ENCODE measurements at places on chromosomes 3 and 15.

DNA sequence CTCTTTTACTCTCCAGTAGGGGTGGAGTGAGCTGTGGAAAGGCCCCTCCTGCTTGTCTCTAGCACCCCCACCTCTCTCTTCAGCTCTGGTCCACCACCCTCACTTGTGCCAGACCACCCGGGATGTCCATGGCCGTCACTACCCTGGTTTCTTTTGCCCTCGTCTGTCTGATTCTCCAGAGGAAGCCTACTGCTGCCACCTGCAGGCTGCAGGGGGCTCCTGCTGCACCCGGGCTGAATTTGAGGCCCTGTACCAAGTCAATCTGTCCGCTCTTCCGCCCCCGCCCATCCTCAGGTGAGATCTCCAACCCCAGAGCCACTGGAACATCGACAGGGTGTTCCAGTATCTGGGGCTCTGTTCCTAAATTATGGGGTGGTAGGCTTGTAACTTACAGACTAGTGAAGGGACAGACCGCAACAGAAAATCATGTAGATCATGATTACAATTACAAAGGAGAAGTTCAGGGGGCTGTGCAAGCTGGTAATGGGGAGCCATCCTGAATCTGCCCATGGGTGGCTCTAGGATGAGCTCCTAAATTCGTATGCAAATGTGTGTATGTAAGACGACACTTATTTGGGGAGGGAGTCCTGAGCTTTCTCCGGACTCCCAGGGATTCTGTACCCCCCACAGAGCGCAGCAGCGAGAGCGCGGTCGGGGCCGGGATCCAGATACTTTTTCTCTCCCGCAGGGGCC is 683 bp upstream of the UNC45A start:
- peak; percentile 60 for DNase-seq

GRCh38 chr3:141853629-141854168 is 22.7 kb upstream of the ATP1B3 start:
- no peak for DNase-seq

DNA sequence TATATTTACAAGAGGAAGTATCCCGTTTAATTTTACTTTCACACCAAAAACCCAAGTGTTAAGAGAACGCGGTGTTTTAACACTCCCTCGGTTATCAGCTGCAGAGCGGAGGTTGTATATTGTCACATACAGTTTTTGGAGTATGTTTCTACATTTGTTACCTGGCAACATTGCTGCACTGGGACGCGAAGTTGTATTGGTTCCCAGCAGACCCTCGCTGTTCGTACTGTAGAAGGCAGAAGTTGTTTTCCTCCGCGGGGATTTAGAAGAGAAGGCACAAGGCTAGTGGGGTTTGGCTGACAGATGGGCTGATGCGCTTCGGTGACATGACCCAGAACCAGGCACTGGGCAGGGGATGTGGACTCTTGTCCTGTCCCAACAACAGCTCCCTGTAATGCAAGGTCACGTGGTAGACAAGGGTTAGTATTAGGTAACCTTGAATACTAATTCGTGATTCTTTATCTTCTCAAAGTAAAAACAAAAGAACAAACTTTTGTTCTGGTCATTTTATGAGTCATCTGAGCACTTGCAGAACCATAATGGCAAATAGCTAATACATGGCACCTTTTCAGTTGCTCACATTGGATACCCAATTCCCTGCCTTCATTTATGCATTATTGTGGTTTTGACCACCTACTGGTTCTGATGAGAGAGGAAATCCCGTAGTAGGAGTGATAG is 230.4 kb upstream of the BHLHE40 start:
- no peak for DNase-seq

- DNase-seq: no peak
Measured at GRCh38 chr3:157027861-157028745, 131.8 kb downstream of the CCNL1 start.

GRCh38 chr3:179544981-179545645 is 17.6 kb upstream of the ACTL6A start:
- no peak for DNase-seq

DNA sequence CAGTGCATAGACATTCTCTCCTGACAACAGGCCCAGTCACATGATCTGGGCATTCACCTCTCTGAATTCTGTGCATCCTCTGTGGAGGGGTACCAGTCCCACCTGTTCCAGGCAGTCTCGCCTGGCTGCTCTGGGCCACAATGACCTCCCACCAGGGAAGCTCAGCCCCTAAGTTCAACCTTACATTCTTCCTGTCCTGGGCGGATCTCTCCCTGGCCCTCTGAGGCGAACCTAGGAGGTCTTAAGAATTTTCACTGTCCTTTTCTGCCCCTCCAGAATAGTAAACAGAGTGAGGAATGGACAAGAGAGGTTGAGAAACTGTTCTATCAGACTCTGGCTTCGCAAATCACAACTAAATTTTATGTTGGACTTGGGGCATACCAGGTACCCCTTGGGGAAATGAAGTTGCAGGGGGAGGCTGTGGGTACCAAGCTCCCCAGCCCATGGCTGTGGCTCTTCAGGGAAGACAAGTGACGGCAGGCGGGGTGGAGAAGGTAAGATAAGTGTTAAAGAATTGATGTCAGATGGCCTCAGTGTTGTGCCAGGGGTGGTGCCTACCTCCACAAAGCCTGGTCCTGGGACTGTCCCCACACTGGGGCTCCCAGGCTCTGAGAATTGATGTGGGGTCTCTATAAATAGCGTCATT is 5.3 kb downstream of the SCN5A start:
- no peak for DNase-seq

DNA sequence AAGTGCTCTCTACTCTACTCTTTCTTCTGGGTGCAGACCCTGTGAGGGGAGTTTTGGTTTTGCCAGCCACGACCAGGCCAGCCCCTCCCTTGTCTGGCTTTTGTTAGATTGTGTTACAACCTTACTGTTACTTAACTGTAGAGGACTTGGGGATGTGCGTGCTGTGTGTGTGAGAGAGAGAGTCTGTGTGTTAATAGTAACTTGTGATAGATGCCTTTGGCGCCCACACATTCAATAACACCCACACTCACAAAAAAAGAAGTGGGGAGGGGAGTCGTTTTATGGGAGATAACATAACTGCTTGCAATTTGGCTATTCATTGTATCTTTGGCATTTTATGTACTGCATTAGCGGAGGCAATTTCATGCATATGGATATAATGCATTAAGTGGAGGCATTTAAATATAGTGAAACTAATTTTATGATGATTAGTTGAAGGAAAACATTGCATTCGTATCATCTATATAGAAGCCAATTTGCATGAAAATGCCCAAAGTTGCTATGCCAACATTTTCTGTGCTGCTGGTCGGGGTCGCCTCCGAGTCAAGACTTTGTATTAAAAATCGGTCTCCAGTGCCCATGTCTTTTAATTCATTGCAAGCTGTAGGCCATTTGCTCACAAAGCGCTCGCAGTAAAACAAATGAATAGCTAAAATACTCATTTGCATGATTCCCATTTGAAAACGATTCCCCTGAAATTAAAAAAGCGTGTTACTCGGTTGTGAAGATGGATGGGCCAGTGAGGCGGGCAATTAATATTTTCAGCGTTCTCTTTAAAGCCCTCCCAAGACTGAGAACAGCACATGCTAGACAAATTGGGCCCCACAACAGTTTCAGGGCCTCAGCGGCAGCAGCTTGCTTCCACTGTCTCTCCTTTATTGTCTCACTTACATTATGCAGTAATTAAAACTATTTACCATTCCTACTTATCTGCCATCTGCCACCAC is 158.5 kb upstream of the SMAD3 start:
- DNase-seq: no peak

DNA sequence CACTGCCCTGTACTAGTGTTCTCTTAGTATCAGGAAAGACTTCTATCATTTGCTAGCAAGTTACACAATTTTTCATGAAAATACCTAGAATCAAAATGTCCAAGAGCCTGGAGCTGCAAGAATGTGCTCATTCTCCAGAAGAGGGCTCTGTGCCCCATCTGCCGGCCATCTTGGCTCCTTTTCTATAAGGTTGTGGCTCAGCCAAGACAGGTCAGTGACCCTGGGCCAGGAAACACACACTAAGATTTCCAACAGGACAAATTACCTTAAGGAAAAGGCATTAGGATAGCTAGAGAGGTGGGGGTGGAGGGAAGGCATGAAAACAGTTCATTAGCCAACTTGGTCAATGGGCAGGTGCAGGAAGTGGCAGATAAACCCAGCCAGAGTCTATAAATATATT is 20.7 kb downstream of the TIMP4 start:
- DNase-seq: no peak

DNA sequence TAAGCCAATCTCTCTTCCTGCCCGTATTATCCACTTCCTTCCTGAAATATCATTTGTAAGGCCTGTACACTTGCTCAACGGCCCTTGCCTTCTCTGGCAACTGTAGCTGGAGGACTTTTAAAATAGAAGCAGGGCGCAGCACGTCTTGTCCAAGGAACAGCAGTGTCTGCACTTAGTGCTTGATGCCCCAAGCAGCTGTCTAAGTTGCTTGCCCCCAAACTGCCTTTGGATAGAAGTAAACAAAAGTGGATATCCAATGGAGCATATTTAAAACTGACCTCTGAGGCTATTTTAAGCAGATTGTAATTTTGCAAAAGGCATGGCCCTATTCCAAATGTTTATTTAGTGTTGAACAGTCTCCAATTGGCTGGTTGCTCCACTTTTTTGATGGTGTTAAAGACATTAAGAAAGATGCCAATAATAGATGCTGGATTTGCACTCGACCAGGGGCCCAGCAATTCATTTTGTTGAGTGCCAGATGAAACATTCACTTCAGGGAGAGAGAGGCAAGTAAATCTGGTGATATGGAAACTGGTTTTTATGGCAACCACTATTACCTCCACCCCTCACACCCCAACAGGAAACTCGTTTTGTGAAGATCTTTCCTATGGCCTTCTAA is 526.8 kb upstream of the TBL1XR1 start:
- DNase-seq: no peak

DNA sequence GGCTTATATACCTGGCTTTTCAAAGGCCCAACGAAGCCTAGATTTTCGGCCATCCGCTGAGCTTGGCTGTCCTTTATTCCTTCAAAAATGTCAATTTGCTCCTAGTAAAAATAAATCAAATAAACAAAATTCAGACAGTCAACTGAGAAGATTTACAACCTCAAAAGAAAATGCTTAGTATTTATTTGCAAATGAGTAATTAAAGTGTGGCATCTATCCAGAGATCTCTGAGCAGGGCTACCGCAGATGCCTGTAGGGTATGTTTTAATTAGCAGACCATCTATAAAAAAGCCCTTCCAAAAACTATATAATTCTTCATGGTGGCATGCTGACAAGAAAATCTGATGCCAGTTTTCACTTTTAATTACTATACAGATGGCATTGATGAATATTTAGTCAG is 136.2 kb downstream of the SUCLG2 start:
- DNase-seq: no peak

DNA sequence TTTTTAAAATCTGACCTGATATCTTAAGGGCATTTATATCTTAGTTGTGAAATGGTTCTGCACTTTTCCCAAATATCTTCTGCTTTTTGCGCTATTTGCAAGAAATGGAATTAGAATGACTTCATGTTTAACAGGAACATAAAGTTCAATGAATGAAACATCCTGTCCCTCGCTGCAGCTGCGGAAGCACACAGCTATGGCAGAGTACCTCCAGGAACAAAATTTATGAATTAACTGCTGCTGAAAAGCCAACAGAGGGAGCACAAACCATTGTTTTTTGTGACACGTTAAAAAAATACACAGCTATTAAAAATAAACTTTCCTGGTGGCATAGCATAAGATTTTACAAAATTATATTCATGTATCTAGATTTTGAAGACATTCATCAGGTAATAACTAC is 404.4 kb upstream of the MDFIC2 start:
- no peak for DNase-seq

- DNase-seq: no peak
Measured at GRCh38 chr15:82648257-82649103, 1.3 kb upstream of the CPEB1 start.

- no peak for DNase-seq
Measured at GRCh38 chr15:42148808-42149492, 7.5 kb downstream of the PLA2G4F start.

DNA sequence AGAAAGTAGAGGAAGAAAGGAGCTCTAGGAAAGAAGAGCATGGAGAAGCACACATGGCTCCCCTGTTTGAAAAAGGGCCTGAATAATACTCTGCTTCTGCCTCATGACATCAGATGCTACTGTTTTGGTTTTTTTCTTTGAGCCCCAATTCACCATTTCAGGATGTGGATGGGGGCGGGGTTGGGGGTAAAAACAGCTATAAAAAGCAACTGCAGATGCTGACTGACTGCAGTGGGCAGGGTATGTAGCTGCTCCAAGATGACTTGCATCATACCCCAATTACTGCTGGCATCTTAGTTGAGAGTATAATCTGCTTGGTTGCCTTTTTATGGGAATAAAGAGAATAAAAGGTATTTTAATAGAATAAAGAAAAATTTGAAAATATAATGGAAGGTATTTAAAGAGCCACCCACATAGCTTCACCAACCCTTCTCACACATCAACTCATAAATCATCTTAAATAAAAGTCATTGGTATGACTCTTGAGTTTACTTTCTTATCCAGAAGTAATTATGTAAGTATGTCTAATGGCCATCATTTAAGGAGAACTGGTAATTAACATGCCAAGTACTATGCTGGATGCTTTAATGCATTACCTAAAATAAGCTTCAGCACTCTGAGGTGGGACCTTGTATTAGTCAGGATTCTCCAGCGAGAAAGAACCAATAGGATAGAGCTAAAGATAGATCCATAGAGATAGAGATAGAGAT is 36.4 kb upstream of the TMEM45A start:
- DNase-seq: no peak

DNA sequence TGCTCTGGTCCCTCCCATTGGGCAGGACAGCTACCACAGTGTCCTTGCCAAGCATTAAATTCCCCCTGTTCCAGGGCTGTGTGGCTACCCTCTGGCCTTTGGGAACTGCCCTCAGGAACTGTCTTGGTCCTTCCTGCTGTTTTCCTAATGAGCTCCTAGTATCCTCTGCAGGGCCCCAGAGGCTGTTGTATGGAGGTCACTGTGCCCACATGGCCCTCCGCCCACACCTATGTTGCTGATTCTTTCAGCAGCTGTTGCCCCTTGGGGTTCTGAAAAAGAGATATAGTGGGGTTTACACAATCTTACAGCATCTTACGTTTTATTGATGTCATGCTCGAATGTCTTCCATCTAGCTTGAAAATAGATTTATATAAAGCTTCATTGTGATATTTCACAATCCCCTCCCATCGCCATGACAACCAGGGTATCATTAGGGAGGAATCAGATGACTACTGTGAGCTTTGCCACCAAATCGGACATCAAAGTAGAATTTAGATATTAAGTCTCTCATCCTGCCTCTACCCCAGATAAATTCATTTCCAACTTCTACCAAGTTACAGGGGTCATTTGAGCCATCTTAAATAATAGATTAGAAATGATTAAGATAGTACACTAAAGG is 97.1 kb upstream of the NR2E3 start:
- DNase-seq: no peak

DNA sequence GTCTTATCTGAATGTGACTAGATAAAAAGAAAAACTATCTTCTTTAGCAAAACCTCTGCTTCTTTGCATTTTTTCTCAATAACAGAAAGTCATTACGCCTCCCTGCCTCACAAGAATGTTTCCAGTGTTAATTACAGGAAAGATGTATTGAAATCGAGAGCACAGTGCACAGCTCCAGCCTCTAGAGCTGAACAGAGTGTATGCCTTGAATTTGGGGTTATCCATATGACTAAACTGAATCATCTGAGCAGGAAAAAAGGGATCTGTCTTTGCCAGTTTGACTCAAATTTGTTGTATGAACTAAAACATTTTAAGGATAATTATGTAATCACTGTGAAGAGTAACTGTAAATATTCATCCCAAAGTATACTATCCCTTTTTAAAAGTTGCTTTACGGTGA is 149.1 kb upstream of the CGNL1 start:
- no peak for DNase-seq

GRCh38 chr15:90623854-90624253 is 93.3 kb upstream of the BLM start:
- DNase-seq: no peak

Measured in effector memory CD4-positive, alpha-beta T cell (primary cell).